ENCODE measurements at places on chromosomes 16 and 17.

DNA sequence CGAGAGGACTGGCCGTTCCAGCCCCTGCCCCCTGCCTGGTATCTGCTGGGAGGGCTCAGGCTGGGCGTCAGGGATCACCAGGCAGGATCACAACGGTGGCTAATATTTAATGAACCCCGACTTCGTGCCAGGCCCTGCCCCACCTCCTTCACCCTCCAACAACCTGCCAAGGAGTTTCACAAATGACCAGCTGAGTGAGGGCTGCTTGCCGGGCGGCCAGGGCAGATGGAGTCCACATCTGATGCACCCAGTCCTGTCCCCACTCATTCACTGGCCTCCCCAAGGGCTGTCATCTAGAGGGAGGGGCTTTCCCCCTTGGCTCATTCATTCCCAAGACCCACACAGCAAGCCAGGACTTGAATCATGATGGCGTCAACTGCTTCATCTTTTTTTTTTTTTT lies 17.5 kb downstream of the UBALD1 start:
- DNase-seq, result no peak

GRCh38 chr17:35540589-35541404 lies 3.3 kb upstream of the SLFN12L start:
- no peak for DNase-seq

DNA sequence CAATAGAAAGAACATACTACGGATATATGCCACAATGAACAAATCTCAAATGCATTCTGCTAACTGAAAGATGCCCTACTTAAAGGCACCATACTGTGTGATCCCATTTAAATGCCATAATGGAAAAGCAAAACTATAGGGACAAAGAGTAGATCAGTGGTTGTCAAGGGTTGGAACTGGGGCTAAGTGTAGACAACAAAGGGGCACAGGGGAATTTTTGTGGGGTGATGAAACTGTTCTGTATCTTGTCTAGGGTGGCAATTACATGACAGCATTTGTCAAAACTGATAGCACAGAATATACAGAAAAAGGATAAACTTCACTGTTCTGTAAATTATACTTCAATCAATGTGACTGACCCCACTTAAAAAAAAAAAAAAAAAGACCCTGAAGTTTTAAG lies 17.7 kb downstream of the GFOD2 start:
- no peak for DNase-seq

GRCh38 chr17:81870131-81870980 lies 781 bp downstream of the ARHGDIA start:
- DNase-seq, result no peak

GRCh38 chr16:4052801-4053293 lies 63.4 kb downstream of the ADCY9 start:
- DNase-seq, result no peak

GRCh38 chr16:83438326-83438725 lies 369.5 kb upstream of the HSBP1 start:
- no peak for DNase-seq

- peak; percentile 69 for DNase-seq
These were observed 2.0 kb downstream of the VAMP2 start for GRCh38 chr17:8160741-8161221.

GRCh38 chr17:4256952-4257351 lies 6.8 kb downstream of the ANKFY1 start:
- no peak for DNase-seq

GRCh38 chr16:48262631-48263030 lies 15.3 kb upstream of the ABCC11 start:
- no peak for DNase-seq

GRCh38 chr17:50312308-50312707 lies 33.6 kb upstream of the XYLT2 start:
- no peak for DNase-seq

DNA sequence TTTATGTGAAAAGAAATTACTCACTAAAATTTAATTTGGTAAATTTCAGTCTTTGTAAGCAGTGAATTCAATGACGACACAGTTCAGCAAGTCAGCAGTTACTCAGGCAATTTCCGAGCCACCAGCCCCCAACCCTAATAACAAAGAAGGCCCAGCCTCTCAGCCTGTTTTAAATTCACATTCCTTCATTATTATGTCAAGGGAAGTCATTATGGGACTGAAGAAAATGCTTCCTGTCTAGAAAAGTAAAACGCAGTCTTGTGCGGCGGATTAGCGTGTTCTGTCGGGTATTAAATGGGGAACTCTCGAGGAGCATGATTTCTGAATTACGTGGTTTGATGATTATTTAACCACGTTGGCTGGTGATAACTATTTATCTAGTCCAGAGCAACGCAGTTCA lies 177.6 kb downstream of the AIPL1 start:
- no peak for DNase-seq

- DNase-seq, result no peak
These were observed 317.5 kb downstream of the PMP22 start for GRCh38 chr17:14947671-14948070.

GRCh38 chr17:34579017-34579946 lies at the start of gene TMEM132E:
Gene TMEM132E (plus strand): TSS chr17:34579582. CDS start chr17:34581077, 1,495 bp downstream.
- DNase-seq, result no peak
